ENCODE measurements at places on chromosomes 13 and 19. TPM values are rescaled to one million over a fixed set of nuclear protein-coding genes. Genes with fewer than 3 reads are reported as not detected.
A peak's percentile ranks its signal among the peaks of the same experiment; 100 is the strongest.

- no peaks in the 10 kb centered on the region for H3K27me3 ChIP-seq
- peak; percentile 93 for DNase-seq
- peak overlapping the region; percentile 69 for H3K27ac ChIP-seq
- H3K36me3 ChIP-seq: no peaks in the 10 kb centered on the region
- no peak overlapping the region for H3K4me3 ChIP-seq
These were observed 7.9 kb upstream of the JUNB start for GRCh38 chr19:12783291-12783848.

DNA sequence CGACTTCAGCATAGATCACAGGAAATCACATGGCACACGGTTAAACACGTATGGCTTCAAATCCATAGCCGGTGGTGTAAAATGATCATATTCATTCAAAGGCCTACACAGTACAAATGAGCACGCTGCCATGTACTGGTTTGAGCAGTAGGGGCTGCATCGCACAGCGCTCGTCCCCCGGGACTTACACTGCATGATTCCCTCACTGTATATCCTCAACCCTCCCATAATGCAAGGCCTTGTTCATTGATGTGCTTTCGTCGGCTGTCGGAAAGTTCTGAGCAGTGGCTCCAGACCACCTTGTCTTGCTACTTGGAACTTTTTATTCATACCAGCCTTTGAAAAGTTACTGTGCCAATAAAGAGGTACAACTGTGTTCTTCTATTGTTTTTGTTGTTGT lies 578.2 kb downstream of the MYO16 start:
- H3K4me3 ChIP-seq: no peak overlapping the region
- no peaks in the 10 kb centered on the region for H3K27me3 ChIP-seq
- H3K4me1 ChIP-seq: no peaks in the 10 kb centered on the region
- no peak for DNase-seq
- H3K36me3 ChIP-seq: no peaks in the 10 kb centered on the region

GRCh38 chr19:48506138-48506733 lies 5.4 kb downstream of the LMTK3 start:
- H3K4me1 ChIP-seq: peaks cover 17% of the 10 kb centered on the region
- H3K27ac ChIP-seq: no peak overlapping the region
- H3K27me3 ChIP-seq: no peaks in the 10 kb centered on the region
- H3K4me3 ChIP-seq: no peak overlapping the region

DNA sequence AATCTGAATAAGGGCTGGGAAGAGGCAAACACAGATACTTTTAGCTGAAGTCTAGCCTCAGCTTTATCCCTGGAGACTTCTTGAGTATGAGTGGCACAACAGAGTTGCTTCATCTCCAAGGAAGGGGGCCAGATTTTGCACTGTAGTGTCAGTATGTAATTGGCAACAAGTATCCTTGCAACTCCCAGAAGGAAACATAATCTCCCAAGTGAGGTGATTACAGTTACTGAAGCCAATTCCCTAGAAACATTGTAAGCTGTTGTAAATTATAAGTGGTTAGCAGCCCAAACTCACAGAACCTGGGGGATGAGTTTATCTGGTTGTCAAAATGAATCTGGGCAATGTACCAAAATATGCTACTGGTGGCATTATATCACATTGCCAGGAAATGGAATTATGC lies 2065.7 kb upstream of the PCDH20 start:
- H3K27ac ChIP-seq: no peak overlapping the region
- no peak overlapping the region for H3K4me3 ChIP-seq
- H3K36me3 ChIP-seq: no peaks in the 10 kb centered on the region
- no peaks in the 10 kb centered on the region for H3K27me3 ChIP-seq
- DNase-seq: no peak
- H3K4me1 ChIP-seq: no peaks in the 10 kb centered on the region

DNA sequence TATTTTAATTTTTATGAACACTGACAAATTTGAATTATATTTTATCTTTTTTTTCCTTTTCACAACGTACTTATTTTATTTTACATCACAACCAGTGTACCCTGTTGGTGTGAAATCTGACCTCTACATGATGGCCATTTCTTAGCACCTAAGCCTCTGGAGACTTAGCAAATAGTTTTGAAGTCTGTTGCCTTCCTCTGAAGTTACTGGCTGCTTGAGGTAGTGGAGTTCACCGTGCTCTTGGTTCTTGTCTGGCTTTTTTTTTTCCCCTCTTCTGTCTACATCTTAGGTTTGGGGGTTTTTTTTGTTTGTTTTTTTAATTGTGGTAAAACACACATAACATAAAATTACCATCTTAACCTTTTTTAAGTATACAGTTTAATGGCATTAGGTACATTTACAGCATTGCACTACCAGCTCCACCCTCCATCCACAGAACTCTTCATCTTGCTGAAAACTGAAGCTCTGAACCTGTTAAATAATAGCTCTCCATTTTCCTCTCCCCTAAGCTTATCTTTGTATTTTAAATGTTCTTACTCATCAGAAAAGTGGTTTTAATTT lies 94.1 kb upstream of the MLNR start:
- no peaks in the 10 kb centered on the region for H3K27me3 ChIP-seq
- H3K36me3 ChIP-seq: peaks cover 10% of the 10 kb centered on the region

GRCh38 chr13:109331011-109331433 lies 455.4 kb downstream of the IRS2 start:
- no peak for DNase-seq
- H3K4me1 ChIP-seq: no peaks in the 10 kb centered on the region
- no peak overlapping the region for H3K27ac ChIP-seq

DNA sequence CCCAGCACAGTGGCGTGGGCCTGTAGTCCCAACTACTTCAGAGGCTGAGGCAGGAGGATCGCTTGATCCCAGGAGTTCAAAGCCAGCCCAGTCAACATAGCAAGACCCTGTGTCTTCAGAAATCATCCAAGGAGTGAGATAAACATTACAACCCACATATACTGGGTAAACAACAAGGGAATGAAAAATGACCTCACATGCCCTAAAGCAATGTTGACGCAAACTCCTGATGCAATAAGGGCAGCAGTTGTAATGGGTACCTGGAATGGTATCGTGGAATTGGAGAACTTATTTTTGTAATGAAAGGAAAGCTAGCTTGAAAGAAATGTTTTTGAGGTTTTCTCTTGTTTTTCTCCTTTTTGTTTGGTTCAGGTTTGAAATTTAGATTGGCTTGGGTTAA lies 24.5 kb upstream of the LGALS16 start:
- no peak overlapping the region for H3K4me3 ChIP-seq
- H3K36me3 ChIP-seq: no peaks in the 10 kb centered on the region
- peaks cover 36% of the 10 kb centered on the region for H3K27me3 ChIP-seq
- H3K27ac ChIP-seq: no peak overlapping the region
- H3K4me1 ChIP-seq: no peaks in the 10 kb centered on the region
- no peak for DNase-seq

- no peaks in the 10 kb centered on the region for H3K4me1 ChIP-seq
- H3K27ac ChIP-seq: no peak overlapping the region
- H3K36me3 ChIP-seq: no peaks in the 10 kb centered on the region
- no peak for DNase-seq
- no peak overlapping the region for H3K4me3 ChIP-seq
These were observed 522.1 kb downstream of the SUCLA2 start for GRCh38 chr13:47478985-47479384.

DNA sequence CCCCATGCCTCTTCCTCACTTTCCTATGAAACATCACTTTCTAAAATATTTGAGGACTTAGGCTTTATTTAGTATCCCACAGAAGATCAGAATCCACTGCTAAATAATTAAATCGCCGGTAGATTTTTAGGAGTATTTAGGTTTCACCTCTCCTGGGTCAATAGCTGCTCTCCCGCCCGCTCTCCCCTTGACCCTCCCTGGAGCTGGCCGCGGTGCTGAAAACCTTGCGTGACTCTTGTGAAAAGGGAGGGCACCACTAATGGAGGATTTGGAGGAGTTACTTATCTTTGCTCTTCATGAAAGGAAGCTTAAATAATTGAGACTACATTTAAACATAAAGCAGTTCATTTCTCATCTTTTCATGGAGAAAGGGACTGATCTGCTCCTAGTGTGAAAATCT lies 14.1 kb downstream of the POU4F1 start:
- peaks cover 81% of the 10 kb centered on the region for H3K27me3 ChIP-seq
- no peak overlapping the region for H3K27ac ChIP-seq
- no peak overlapping the region for H3K4me3 ChIP-seq
- DNase-seq: no peak
- H3K36me3 ChIP-seq: peaks cover 5% of the 10 kb centered on the region
- peaks cover 11% of the 10 kb centered on the region for H3K4me1 ChIP-seq

- H3K36me3 ChIP-seq: no peaks in the 10 kb centered on the region
- H3K4me3 ChIP-seq: no peak overlapping the region
- H3K27me3 ChIP-seq: peaks cover 82% of the 10 kb centered on the region
- no peak overlapping the region for H3K27ac ChIP-seq
- no peak for DNase-seq
- peaks cover 11% of the 10 kb centered on the region for H3K4me1 ChIP-seq
These were observed 32.8 kb downstream of the GSX1 start for GRCh38 chr13:27825072-27825471.

DNA sequence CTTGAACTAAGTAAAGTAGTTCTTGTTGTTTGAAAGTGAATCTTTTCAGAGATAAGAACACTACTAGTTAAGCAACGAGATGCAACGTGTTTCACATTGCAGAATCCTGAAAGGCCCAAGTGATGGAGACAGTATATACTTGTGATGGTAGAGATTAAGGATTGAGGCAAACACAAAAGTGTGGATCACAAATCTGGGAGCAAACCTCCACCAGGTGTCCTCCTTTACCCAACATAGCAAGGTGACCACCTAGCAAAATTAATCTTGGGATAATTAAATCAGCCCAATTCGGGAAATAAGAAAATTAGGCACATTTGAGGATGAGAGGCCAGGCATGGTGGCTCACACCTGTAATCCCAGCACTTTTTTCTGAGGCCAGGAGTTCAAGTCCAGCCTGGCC lies 563.9 kb downstream of the DACH1 start:
- H3K36me3 ChIP-seq: no peaks in the 10 kb centered on the region
- H3K27ac ChIP-seq: no peak overlapping the region
- no peaks in the 10 kb centered on the region for H3K4me1 ChIP-seq
- no peak for DNase-seq

DNA sequence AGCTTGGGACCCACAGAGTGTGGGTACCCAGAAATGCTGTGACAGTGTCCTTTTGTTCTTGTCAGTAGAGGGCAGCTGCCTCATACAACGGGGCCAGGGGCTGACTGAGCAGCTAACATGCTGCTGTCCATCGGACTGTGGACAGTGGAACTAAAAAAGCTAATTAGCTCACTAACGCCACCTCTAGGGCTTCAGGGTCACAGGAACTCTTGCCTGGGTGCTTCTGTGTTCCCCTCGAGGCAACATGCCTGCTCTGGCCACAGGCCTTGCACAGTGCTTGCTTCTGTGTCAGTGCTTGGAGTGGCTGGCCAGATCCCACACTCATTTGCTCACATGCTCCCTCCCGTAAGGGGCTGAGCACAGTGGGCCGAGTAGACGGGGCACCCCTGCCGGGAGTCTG lies 377.0 kb downstream of the OLFM4 start:
- H3K4me1 ChIP-seq: no peaks in the 10 kb centered on the region
- no peaks in the 10 kb centered on the region for H3K36me3 ChIP-seq
- no peak overlapping the region for H3K27ac ChIP-seq
- no peak for DNase-seq

DNA sequence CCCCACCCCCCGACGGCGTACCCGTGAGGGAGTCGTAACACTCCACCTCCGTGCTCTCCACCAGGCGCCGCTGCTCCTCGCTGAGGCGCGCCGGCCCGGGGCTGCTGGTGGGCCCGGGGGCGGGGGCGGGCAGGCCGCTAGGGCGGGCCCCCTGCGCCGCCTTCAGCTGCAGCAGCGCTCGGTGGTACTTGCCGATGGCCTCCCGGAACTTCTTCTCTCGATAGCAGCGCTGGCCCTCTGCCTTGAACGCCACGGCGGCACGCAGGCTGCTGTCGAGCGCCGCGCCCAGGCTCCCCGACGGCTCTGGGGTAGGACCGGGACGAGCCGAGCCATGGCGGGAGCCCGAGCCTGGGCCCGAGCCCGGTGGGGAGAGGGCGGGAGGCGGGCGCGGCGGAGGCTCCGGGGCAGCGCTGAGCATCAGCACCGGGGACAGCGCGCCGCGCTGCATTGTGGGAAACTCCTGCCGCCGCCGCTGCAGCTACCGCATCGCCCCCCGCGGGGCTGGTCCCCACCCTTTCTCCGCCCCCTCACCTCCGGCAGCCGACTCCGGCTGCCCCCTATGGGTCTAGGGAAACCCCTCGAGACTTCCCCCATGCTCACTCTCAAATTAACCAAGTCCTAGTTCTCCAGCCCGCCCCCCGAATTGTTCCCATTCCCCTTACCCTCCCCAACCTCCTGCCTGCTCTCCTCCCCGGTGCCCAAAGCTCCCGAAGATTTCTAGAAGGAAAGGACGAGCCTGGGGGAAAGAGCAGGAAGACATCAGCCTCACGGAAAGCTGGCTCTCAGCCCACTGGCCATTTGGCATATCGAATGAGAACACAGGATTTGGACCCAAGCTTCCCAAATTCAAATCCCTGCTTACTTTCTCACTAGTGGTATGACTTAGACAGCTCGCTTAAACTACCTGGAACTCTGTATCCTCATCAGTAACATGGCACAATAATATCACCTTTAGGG lies at the start of gene TTC9B:
Gene TTC9B (minus strand): TSS at position 451 of the 957 bp plus-strand sequence. CDS start 3 bp downstream, at position 448.
- peaks cover 27% of the 10 kb centered on the region for H3K4me1 ChIP-seq
- H3K27ac ChIP-seq: no peak within 1 kb of the TSS
- peak; percentile 66 for DNase-seq
- peaks cover 51% of the 10 kb centered on the region for H3K27me3 ChIP-seq
- peak within 1 kb of the TSS; percentile 52 for H3K4me3 ChIP-seq

DNA sequence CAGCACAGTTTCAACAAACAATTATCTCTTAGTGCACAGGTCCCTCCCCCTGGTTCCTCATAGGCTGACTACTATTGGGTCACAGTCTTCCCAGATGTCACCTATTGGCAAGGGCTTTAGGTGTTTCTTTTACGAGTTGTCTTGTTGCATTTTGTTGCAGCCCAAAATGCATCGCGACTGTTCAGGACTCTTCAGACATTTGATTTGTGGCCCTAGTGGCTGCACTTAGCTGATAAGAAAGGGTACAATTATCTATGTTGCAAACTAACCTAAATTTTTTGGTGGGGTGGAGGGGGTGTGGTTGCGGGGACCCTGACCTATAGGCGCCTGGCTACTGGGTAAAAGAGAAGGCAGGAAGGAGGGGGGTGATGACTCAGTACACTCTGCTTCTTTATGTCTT lies 29.1 kb upstream of the ZNF714 start:
- H3K4me1 ChIP-seq: no peaks in the 10 kb centered on the region
- DNase-seq: no peak
- no peak overlapping the region for H3K4me3 ChIP-seq
- H3K27ac ChIP-seq: no peak overlapping the region
- H3K36me3 ChIP-seq: peaks cover 65% of the 10 kb centered on the region

GRCh38 chr13:60881507-60881906 lies 484.5 kb downstream of the TDRD3 start:
- no peaks in the 10 kb centered on the region for H3K27me3 ChIP-seq
- no peak overlapping the region for H3K4me3 ChIP-seq
- no peak overlapping the region for H3K27ac ChIP-seq
- no peaks in the 10 kb centered on the region for H3K4me1 ChIP-seq
- H3K36me3 ChIP-seq: no peaks in the 10 kb centered on the region
- DNase-seq: no peak

CCDC70 gene
- total RNA-seq: not detected

MYO16 gene
- not detected for total RNA-seq

KIR2DL3 gene
- total RNA-seq: not detected

RETN gene
- not detected for total RNA-seq

ZNF626 gene
- 13.2 TPM for total RNA-seq
